ENCODE measurements at places on chromosomes 4 and X.

DNA sequence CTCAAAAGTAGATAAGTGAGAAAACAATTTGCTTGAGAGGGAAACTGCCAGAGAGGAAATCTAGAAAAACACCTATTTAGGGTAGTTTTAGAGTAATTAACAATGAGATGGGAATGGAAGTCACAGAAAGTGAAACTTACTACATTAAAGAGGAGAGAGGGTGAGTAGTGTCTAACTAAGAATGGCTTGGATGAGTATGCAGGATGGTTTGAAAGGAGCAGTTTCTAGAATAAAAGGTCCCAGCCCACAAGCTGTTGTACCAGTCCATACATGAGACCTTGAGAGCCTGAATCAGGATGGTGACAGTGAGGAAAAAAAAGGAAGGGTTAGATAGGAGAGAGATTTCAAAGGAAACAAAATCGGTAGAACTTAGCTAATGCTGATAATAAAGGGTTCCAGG lies 1.3 kb downstream of the GAR1 start:
- no peak for DNase-seq

GRCh38 chrX:72130762-72131250 lies 909 bp downstream of the RTL5 start:
- no peak for DNase-seq

GRCh38 chr4:22478426-22478825 lies 37.4 kb downstream of the ADGRA3 start:
- no peak for DNase-seq

- no peak for DNase-seq
Measured at GRCh38 chr4:173852775-173853174, 322.7 kb upstream of the HAND2 start.

DNA sequence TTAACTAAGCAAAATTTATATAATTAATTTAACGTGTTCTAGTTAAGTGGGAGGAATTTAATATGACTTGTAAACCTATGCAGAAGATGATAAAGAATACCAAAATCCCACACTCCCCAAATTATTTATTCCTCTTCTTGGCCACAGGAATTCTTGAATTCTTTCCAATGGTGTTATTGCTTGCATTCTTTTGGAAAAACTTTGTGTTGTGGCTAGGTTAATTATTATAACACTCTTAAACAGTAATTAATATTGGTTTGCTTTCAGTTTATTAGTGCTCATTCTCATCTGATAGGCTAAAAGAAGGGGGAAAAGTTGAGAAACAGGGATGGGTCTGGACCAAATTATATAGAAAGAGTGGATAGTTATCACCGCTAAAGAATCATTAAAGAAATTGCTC lies 141.5 kb upstream of the PABPC4L start:
- no peak for DNase-seq

GRCh38 chrX:131649741-131650140 lies 105.9 kb downstream of the OR13H1 start:
- DNase-seq: no peak

DNA sequence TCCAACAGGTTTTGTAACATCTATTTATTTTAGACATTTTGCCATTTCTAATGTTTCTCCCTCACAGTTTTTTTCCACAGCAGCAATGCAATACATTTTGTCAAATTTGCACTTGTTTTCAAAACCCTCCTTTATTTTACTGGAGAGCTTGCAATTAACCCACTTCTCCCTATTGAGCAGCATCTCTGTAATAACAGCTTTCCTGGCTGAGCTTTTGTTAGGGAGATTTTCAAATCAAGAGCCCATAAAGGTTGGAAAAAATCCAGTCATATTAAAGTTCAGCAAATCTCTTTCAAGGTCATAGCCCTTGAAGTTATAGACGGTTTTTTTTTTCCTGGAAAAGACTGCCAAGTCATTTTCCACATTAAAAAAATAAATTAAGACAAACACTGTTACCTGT lies 450.6 kb upstream of the TENM3 start:
- no peak for DNase-seq

Measured in adipocyte (in vitro differentiated cells).